ENCODE measurements at places on chromosomes 6 and 20.

DNA sequence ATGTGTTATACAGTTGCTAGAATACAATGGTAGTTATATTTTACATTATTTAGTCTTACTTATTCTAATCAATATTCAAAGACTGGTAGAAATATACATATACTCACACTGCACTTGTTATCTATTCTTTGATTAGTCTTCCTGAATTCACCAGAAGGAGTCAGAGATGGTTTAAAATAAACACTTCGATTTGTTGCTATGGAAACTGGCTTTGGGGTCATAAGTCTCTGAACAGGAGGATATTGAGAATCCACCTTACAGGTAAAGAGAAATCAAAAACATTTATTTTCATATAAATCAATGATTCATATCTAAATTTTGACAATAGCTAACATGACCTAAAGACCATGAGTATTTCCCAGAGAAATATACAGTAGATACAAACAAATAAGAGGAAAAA lies 41.6 kb downstream of the NUP153 start:
- DNase-seq: no peak

DNA sequence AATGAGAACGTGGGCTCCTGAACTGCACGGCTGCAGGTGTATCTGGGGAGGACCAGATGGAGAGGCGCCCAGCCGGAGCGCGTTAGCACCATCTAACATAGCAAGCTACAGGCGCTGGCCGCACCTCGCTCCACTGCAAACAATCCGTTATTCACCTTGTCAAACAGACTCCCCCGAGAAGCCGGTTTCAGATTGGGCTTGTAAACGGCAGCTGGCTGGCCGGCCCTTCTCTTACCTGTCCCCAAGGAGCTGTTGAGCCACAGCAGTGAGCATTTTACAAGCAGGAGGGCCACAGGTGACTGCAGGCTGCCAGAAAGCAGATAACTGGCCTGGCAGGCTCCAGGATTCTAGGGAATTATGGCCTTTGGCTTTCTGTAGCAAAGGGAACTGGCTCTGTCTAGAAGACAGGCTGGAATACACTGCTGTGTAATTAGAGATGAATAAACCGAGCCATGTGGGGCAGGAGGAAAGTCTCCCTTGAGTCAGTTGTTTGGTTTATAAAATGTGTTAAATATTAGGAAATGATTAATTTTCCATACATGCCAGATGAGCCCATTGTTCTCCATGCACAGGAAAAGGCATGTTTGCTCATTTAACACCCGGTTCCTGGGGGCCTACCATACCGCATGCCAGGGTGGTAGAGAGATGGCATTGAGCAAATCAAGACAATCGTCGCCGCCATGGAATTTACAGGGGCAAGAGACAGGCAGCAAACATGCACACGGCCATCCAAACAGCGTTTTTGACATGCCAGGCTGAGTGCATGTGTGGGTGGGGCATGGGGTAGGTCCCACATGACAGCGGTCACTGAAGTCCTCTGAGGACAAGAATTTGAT lies 159.3 kb downstream of the NFATC2 start:
- DNase-seq: no peak

GRCh38 chr6:166905505-166906134 lies 50.7 kb downstream of the RNASET2 start:
- no peak for DNase-seq

DNA sequence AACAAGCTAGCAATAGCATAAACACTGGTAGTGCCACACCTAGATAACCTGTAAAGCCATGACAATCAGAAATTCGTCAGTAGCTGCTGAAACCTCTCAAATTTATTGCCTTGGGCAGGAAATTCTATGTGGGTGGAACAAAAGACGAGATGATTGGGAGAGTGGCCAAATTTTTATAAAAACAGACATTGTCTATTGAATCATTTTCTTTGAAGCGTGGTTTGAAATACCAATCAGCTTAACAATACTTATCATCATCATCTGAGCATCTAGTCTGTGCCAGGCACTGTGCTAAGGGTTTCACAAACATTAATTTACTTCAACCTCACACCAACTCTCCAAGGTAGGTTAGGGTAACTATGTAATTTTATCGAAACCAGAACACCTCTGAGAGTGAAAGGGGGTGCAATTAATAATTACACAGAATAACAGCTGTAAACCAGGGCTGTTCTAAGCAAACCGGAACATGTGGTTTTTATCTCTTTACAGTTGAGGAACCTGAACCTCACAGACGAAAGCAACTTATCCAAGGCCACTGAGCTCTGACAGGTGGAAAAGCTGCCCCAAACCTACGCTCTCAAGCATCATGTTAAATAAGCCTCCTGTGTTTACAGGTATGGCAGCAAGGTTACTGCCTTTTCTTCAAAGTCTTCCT lies 43.4 kb downstream of the NHSL1 start:
- DNase-seq: no peak

GRCh38 chr6:106473812-106474211 lies 113.3 kb downstream of the CRYBG1 start:
- DNase-seq: peak; percentile 10

- DNase-seq: no peak
Measured at GRCh38 chr6:30985490-30985889, 2.0 kb downstream of the MUC21 start.

DNA sequence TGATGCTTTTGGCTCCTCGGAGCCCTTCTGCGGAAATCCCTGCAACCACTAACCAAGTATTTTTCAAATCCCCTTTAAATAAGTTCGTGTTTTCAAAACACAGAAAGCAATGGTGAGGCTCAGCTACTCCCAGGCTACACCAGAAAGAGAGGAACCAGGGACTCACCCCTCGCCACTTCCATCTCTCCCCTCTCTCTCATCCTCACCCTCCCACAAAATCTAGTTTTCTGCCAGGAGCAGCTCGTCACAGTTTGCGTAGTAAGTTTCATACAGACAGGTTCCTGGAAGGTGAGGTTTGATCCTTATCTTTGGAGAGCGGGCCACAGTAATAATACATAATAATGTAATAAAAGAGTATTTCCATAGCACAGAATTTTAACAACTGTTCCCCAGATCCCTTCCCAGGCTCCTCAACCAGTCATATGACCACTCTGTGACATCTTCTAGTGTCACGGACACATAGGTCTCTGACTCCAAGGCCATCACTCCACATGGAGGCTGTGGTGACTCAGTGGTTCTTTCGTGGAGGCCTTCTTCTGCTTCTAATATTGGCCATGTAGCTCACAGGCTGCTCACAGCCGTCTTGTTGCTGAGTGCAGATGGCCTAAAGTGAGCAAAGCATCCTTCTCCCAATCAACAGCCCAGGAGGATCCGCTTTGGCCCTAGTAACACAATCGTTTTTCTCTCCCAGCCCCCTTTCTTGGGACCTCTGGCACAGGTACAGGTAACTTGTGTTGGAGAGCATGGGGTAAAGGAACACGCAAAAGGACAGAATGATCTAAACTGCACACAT lies 295.7 kb downstream of the CDC5L start:
- no peak for DNase-seq

- DNase-seq: no peak
Measured at GRCh38 chr6:35475573-35475972, 7.4 kb downstream of the RPL10A start.
